K562 (cell line): ENCODE measurements at places on chromosomes 4 and X. TPM values are rescaled to one million over a fixed set of nuclear protein-coding genes. Genes with fewer than 3 reads are reported as not detected.

DNA sequence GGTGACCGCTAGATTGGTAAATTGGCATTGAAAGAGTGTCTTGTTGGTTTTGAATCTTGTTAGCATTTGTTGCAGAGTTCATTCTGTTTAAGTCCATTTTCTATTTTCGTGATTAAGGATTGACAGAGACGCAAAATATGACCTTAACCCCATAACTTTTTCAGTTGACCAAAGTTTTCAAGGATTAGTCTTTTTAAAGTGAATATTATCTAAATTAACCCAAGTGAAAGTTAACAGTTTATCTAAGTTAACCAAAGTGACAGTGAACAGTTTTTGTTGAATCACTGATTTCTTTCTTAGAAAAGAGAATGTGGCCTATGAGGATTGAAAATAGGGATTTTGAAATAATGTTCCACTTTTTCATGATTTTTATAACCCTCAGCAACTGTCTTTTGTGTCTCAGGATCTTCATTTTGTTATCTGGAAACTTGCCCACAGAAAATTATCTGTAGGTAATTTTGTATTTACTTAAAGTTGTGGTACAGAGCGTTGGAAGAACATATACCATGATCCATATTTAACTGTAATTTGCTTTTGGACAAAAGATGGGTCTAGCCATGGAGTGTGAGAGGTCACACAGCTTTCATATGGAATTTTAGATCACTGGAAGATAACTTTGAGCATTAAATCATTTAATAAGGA, 3.3 kb downstream of the CPEB2 start:
- DNase-seq, result no peak

Gene PLXNB3
- polyA plus RNA-seq, result 1.4 and 1.6 TPM in 2 replicates

GRCh38 chr4:7652006-7652405, 217.3 kb upstream of the PSAPL1 start:
- no peak for DNase-seq

DNA sequence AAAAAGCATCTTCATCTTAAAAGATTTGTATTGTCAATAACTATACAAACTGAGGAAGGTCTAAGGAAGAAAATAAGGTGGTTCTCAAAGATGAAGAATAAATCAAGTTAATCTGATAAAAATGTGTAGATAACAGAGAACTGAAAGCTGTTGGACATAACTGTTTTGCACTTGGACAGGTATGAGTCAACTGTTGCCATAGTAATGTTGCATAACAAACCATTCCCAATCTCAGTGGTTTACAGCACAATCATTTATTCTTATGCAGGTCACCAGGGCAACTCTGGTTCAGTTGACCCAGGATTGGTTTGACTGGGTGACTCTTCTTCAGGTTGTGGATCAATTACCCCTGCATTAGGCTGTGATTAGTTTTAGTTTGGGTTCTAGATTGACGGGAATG, 2197.7 kb downstream of the ARAP2 start:
- no peak for DNase-seq

DNA sequence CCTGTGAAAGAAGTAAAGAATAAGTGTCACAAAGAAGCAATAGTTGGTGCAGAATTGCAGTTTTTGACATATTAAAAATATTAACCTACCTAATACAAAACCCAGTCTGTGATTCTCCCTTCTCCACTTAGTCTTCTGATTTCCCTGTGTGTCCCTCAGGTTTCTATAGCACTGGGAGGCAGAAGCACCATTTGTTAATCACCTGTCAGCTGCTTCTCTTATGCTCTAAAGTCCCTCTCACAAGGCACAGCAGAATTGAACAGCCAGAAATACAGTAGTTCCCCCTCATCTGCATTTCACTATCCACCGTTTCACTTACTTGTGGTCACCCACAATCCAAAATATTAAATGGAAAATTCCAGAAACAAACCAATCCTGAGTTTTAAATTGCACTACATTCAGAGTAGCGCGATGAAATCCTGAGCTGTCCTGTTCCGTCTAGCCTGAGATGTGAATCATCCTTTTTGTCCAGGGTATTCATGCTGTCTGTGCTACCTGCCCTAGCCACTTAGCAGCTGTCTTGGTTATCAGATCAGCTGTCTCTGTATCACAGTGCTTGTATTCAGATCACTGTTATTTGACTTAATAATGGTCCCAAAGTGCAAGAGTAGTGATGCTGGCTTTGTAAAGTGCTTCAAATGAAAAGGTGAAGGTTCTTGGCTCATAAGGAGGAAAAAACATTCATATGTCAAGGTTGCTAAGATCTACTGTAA, 984.1 kb upstream of the GRID2 start:
- no peak for DNase-seq

Gene IDUA
- polyA plus RNA-seq, result 11.2 and 14.1 TPM in 2 replicates

DNA sequence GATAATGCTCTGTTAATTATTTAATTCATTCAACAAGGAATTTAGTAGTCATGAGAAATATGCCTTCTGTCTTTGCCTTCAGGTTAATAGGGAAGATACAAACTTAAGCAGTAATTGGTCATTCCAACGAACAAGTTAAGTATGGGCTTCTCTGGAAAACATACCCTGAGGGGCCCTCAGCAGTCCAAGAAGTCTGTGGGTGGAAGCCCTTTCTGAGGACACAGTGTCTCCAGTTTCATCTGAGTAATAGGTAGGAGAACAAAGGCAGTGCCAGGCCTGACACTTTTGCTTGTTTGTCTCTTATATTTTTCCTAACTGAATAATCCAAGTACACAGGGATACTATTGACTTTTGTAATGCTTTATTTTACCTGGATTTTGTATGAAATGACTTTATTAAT, 262.5 kb downstream of the FBXW7 start:
- DNase-seq, result no peak

- no peak for DNase-seq
These were observed 12.7 kb downstream of the IL1RAPL1 start for GRCh38 chrX:28599957-28600356.

DNA sequence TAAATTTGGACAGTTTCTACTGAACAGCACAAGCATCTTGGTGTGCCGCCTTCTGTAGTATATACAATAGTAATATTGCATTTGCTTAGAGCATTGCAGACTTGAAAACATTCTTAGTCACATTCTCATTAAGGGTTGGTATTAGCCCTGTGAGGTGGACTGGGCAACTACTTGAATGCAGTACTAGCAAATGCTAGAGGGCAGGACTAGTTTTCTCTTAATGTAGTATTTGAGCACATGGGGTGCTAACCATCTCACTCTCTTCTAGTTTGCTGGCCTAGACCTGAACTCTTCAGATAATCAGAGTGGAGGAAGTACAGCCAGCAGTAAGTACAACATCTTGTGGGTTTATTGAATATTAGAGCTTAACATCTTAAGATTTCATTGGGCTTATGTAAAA, 3.2 kb downstream of the DDX3X start:
- DNase-seq, result no peak

Gene TCEANC
- polyA plus RNA-seq, result 1.6 and 1.7 TPM in 2 replicates

GRCh38 chrX:45697591-45697990, 496.9 kb upstream of the DIPK2B start:
- DNase-seq, result no peak

DNA sequence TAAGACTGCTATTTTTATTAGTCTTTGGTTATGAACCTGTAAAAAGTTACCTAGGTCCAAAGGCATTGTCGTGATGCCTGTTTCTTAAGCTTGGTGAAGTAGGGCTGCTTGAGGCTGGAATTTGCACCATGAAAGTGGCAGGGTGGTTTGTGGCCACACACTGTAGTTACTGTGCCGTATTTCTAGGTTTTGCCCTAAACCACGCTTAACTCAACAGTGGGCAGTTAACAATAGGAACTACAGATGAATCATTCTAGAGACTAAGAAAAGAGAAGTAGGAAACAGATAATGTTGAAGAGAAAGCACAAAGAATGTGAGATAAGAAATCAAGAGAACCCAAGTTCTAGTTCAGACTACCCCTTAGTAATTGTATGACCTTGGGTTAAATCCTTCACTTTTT, 11.5 kb downstream of the ETNPPL start:
- no peak for DNase-seq
